ENCODE measurements at places on chromosomes 2 and 18. TPM values are rescaled to one million over a fixed set of nuclear protein-coding genes. Genes with fewer than 3 reads are reported as not detected.

DNA sequence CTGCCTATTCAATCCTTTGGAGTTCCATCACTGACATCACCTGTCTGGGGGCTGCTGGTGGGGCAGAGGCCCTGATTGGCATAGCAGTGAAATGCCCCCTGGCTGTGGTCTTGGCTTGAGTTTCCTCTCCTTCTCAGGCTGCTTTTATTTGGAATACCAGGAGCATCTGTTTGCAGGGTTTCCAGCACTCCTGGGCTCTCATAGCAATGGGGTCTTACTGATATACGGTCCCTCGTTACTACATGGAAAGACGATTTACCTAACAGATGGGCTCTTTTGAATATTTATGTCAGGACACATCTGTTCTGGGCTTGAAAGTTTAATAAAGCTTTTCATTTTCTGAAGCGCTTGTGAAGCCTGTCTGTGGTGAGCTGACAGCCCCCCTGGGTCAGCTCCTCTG, 230.3 kb downstream of the SLC4A3 start:
- DNase-seq, result no peak

DNA sequence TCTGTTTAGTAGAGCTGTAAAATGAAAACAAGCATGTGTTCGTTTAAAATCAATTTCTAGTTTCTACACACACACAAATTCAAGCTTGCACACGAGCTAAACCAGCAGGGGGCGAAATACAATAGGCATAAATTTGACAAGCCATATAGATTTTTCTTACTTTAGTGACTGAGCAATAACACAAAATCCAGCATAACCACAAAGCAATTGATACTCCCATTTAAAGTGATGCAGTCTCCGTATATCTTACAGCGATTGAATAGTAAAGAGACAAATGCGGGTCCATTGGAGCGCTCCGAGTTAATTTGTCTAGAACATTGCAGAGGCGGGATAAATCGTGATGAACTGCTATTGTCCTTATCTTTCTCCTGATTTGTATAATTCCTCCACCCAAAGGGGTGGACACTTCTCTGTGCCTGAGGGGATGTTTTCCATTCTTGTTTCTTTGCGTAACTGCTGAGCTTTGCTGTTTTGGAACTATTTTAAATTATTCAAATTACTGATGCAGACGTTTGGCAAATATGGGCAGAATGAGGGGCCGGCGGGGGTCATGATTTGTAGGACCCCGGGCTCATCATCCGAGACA, 1.2 kb upstream of the AFTPH start:
- DNase-seq, result peak; percentile 65

Gene COLEC11
- 1.4 TPM for polyA plus RNA-seq

Gene MRPL30
- 37.3 TPM for polyA plus RNA-seq

Gene LYPD1
- 78.6 TPM for polyA plus RNA-seq
